Tongue (tissue), 3 donors: ENCODE measurements at places on chromosomes 3 and 15. TPM values are rescaled to one million over a fixed set of nuclear protein-coding genes. Genes with fewer than 3 reads are reported as not detected.

DNA sequence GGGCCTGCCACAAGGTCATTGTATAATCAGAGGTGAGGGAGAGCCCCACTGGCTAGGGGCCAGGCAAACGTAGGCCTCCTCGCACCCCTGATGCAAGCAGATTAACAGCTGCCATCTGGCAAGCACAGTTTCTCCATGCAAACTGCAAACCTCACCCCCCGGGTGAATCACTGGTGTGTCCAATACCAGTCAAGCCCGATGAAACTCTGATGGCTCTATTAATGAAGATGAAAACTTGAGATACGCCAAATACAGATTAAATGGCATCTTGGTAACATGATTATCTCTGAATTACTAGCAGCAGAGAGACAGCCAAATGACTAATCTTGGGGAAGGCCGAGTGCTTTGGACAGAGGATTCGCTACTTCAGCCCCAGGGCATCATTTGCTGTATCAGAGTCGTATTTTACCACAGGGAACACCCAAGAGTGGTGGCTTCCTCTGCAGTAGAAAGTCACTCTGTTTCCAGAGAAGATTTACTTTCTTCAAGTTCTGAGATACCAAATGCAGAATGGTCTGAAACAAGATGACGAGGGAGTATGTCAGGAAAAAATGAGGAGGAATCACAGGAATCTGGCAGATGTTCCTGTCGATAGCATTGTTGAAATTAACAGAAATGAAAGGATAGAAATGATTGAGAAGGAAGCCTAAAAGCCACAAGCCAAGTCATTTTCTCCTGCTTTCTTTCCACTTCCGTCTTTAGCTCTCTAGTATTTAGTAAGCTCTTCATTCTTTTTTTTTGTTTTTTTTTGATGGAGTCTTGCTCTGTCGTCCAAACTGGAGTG is 96.2 kb upstream of the NR2F2 start:
- no peak for DNase-seq

- no peak for DNase-seq
Measured at GRCh38 chr15:87686841-87687522, 569.6 kb downstream of the NTRK3 start.

- DNase-seq, result peak; percentile 7
Measured at GRCh38 chr3:163368168-163368567, 1710.1 kb downstream of the SI start.

DNA sequence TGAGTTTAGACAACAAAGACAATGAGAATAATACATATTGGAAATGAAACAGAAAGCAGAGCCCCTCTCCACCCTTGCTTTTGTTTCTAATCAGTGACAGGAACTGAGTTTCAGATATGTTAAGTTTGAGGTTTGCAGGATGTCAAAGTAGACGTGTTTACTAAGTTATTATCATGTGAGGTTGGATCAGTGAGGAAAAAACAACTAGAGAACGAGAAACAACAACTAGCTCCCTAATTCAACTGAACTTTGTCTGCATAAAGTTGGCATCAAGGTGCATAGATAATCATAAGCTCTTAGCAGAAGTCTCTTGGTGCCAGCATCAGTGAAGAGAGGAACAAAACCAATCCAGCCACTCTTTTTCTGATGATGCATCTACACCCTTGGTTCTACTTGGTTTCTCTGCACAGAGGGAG is 491.1 kb upstream of the NR2F2 start:
- no peak for DNase-seq

- no peak for DNase-seq
Measured at GRCh38 chr3:141384575-141384974, 16.3 kb downstream of the ZBTB38 start.

- peak; percentile 95 for DNase-seq
Measured at GRCh38 chr15:48285329-48286214, 45.7 kb upstream of the DUT start.

- DNase-seq, result peak; percentile 73
Measured at GRCh38 chr3:132448216-132448961, 31.1 kb downstream of the DNAJC13 start.

GRCh38 chr3:82654708-82655107 is 893.3 kb upstream of the GBE1 start:
- DNase-seq, result no peak

- DNase-seq, result no peak
Measured at GRCh38 chr15:58348095-58348812, 83.5 kb upstream of the LIPC start.

DNA sequence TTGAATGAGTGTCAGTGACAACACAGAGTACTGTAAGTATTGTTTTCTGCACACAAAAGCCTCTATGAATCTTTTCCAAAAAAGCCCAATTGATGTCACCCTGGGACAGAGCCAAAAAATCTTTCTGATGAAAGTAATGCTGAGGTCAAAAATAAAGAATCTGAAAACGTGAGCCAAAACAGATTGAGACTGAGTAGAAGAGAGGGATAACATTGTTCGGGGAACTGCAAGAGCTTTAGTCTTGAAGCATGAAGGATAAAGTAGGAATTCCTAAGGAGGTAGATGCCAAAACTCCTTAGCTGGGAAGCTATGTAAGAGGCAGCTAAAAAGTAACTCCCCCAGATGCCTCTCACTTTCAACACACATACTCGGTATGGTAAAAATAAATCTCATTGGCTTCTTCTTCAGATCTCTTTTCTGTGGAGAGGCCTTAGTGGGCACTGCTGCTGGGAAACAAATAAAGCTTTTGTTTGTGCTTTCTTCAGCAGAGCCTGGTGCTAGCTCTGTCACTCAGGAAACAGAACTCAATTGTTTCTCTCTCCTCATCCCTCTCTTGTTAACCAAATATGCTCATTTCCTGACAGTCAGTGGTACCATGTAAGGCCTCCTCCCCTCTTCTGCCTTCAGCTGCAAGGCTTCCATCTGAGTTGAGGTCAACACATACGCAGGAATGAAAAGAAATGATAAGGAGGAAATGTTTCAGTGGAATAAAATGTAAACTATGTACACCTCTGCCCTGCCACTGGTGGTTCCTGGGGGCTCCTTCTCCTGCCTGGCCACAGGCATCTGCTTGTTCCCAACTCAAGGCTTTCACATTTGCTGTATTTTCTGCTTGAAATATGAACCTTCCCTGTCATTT is 58.1 kb downstream of the CD200 start:
- peak; percentile 92 for DNase-seq

- no peak for DNase-seq
Measured at GRCh38 chr3:194928831-194929577, 243.3 kb downstream of the FAM43A start.

GRCh38 chr3:190013943-190014924 is 106.5 kb downstream of the P3H2 start:
- no peak for DNase-seq

GRCh38 chr3:146470425-146470990 is 1.1 kb upstream of the PLSCR2 start:
- DNase-seq, result no peak

DNA sequence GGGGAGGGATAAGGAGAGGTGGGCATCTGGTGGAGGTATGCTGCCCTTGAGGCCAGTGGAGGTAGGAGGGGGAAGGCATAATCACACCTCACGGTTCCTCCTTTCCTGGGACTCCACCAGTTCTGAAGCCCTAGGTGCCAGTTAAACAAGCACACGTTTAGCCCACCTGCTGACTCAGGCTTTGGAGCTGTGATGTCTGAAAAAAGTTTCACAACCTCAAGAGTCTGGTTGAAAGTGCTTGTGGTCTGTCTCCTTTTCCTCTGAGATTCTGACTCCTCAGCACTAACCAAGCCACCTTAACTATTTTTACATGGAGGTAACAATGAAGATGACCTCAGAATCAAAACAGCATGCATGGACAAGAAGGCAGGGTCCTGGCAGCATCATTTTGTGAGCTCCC is 23.0 kb downstream of the HPS3 start:
- DNase-seq, result no peak

- DNase-seq, result no peak
Measured at GRCh38 chr15:89917442-89918101, 4.8 kb upstream of the ARPIN start.

DNA sequence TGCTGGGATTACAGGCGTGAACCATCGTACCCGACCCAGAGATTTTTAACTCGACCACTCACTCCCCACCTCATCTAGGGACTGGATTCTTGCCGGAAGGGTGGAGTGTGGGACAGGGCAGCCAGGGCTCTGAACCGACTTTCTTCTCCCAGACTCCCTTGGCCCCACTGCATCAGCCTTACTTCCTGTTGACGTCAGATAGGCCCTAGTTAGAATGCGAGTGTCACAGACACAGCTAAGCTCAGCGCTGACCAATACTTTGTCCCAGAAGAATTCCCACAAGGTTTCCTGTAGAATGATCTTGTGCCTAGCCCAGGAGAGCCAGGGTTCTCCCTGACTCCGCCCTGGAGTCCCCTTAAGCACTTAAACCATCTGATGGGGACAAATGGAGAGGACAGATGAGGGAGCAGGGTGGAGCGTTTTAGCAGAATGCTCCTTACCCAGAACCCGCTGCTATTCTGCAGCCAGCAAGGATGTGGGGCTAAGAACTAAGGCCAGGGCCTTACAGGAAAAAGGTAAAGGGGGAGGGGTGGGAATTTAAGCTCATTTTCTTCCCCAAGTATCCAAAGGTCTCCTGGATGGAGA is 5.8 kb upstream of the TUSC2 start:
- no peak for DNase-seq

- DNase-seq, result peak; percentile 88
Measured at GRCh38 chr15:47293466-47294162, 423.7 kb upstream of the SEMA6D start.

DNA sequence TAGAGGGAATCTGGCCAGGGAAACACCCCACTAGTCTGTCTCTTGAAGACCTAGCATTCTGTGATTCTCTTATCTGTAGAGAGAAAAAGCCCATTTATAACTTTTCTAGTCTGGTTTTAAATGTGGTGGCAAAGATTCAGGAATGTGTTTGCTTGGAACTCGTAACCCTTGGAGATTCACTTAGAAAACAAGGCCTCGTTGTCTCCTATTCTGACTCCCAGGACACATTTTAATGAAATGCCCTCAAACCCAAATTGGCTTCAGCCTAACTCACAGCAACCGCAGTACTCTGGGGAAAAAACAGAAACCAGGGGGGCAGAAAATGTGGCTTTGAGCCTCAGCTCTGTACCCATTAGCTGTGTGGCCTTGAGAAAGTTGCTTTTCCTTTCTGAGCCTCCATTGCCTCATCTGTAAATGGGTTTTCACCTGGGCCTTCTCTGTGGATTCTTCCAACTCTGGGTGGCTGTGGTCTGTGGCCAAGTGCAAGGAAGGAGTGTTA is 36.5 kb downstream of the RPLP1 start:
- peak; percentile 51 for DNase-seq

DNA sequence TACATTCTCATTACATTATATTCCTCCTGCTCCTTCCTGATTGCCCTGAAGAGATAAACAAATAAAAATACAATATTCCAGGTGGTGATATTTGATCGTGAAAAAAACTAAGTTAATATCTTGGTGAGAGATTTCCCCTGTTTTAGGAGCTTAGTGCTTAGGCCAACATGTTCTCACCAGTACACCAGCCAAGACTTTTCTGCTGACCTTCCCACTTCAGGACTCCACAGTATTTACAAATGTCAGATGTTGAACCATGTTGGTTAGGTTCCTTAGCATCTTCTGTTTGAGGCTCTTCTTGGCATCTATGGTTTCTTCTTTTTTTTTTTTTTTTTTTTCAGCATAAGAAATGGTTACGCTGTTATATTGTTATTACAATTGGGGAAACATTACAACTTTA is 247.0 kb downstream of the IL5RA start:
- DNase-seq, result no peak

DNA sequence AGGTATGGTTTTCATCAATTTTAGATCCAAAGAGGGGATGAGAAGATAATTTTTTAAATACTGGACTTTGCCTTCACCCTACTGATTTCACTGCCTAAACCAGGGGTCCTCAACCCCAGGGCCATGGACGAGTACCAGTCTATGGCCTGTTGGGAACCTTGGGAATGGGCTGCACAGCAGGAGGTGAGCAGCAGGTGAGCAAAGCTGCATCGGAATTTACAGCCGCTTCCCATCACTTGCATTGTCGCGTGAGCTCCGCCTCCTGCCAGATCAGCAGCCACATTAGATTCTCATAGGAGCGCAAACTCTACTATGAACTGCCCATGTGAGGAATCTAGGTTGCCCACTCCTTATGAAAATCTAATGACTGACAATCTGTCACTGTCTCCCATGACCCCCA is 76.3 kb upstream of the TTBK2 start:
- no peak for DNase-seq

GRCh38 chr3:71806736-71807135 is 21.8 kb upstream of the PROK2 start:
- DNase-seq, result no peak

- peak; percentile 19 for DNase-seq
Measured at GRCh38 chr15:39874890-39875549, 45.0 kb downstream of the GPR176 start.

GRCh38 chr3:54818486-54818885 is 109.4 kb downstream of the LRTM1 start:
- DNase-seq, result no peak

The SHF gene
- 7.3 TPM for total RNA-seq

The C3orf38 gene
- total RNA-seq, result 29.3 TPM

The CTXN2 gene
- total RNA-seq, result not detected

The NPAP1 gene
- not detected for total RNA-seq

The PLA2G4E gene
- total RNA-seq, result 1.9 TPM

The KIF7 gene
- total RNA-seq, result 8.2 TPM

The TM4SF18 gene
- 11.2 TPM for total RNA-seq

The LMCD1 gene
- 321 TPM for total RNA-seq

The PRTG gene
- total RNA-seq, result 19.7 TPM

The SLC2A2 gene
- not detected for total RNA-seq

The SCN11A gene
- total RNA-seq, result 2.3 TPM
